ENCODE measurements at places on chromosomes 4 and X.

DNA sequence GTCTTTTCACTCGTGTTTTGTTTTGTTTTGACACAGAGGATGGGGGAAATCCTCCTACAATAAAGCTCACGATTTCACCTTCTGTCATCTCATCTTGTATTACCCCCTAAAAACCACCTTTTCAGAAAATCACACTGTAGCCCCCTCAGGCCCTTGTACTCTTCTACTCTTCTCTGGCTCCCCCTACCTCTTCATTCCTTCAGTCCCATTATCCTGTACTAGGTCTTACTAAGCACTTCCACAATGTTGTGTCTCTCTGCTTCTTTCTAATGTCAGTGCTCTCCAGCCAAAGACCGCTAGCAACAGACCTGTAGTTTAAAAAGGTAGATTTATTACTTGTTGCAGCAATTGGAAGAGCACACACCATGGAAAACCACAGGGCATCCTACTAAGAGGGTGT is 30.0 kb upstream of the RNF128 start:
- DNase-seq = no peak

- no peak for DNase-seq
Observed at GRCh38 chr4:151114338-151114737, 14.9 kb downstream of the RPS3A start.

DNA sequence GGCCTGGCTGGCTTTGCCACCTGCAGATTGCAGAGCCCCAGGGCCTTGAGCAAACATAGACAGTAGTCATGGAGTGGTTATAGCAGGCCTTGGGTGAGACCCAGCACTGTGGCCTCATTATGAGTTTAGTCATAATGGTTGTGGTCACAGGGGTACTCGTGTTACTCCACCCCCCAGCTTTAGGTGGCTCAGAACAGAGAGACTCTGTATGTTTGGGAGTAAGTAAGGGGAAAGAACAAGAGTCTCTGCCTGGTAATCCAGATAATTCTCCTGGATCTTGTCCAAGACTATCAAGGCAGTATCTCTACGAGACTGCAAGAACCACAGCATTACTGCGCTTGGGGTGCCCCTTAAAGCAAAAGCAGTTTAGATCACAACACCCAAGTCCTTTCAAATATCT is 62.3 kb upstream of the SCRG1 start:
- DNase-seq = no peak

- DNase-seq = no peak
Observed at GRCh38 chrX:18457000-18457399, 31.6 kb downstream of the CDKL5 start.

DNA sequence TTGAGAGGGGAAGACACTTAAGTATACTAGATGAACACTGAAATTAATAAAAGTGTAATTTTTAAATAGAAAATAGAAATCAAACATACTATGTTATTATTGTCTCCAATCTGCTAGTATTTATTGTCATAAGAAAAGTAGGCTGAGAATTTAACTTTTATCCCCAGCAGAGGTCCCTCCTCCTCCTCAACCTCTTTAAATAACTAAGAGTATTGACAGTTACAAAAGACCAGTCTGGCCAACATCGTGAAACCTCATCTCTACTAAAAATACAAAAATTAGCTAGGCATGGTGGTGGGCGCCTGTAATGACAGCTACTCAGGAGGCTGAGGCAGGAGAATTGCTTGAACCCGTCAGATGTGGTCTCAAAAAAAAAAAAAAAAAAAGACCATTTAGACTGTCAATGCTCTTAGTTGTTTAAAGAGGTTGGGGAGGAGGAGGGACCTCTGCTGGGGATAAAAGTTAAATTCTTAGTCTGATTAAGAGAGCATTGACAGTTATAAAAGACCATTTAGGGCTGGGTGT is 4.2 kb downstream of the SLC30A9 start:
- DNase-seq = no peak

All from NCI-H1092 treated with DMSO at 0.1 percent for 48 hours (cell line).